H9 (cell line): ENCODE measurements at places on chromosomes 13 and 19. TPM values are rescaled to one million over a fixed set of nuclear protein-coding genes. Genes with fewer than 3 reads are reported as not detected.
A peak's percentile ranks its signal among the peaks of the same experiment; 100 is the strongest.

Gene STARD13
- total RNA-seq: 2.1 and 2.7 TPM in 2 replicates

Gene PNMA8A
- total RNA-seq: 22.6 and 23.2 TPM in 2 replicates

Gene WDR87
- not detected in 2 replicates for total RNA-seq

DNA sequence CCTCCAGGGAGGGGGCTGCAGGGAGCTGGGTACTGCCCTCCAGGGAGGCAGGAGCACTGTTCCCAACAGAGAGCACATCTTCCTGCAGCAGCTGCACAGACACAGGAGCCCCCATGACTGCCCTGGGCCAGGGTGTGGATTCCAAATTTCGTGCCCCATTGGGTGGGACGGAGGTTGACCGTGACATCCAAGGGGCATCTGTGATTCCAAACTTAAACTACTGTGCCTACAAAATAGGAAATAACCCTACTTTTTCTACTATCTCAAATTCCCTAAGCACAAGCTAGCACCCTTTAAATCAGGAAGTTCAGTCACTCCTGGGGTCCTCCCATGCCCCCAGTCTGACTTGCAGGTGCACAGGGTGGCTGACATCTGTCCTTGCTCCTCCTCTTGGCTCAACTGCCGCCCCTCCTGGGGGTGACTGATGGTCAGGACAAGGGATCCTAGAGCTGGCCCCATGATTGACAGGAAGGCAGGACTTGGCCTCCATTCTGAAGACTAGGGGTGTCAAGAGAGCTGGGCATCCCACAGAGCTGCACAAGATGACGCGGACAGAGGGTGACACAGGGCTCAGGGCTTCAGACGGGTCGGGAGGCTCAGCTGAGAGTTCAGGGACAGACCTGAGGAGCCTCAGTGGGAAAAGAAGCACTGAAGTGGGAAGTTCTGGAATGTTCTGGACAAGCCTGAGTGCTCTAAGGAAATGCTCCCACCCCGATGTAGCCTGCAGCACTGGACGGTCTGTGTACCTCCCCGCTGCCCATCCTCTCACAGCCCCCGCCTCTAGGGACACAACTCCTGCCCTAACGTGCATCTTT lies 7.8 kb upstream of the CEACAM5 start:
- peak; percentile 16 for DNase-seq
- H3K27me3 ChIP-seq: no peaks in the 10 kb centered on the region
- no peaks in the 10 kb centered on the region for H3K4me1 ChIP-seq
- H3K36me3 ChIP-seq: peaks cover 30% of the 10 kb centered on the region
- no peak overlapping the region for H3K4me3 ChIP-seq
- no peak overlapping the region for H3K27ac ChIP-seq

DNA sequence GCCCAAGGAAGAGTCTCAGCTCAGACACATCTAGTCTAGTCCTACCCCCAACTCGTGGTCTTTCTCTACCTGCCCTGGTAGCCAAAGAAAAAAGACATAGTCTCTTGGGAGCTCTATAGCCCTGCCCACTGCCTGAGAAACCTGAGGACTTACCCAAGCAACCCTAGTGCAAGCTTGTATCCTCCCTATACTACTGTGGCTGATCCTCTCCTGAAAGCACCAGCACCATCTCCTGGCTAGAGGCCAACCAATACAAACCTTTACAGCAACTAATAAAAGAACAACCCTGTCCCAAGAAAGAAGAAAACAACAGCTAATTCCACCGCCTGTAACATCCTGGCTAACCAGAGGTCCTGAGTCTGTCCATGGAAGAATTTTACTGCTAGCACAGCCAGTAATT lies 532.4 kb downstream of the SLITRK6 start:
- DNase-seq: peak; percentile 48
- H3K4me1 ChIP-seq: no peaks in the 10 kb centered on the region; the same call in 1 of the 2 replicates
- no peak overlapping the region for H3K27ac ChIP-seq
- no peaks in the 10 kb centered on the region; the same call in 2 of the 3 replicates for H3K36me3 ChIP-seq
- no peak overlapping the region for H3K4me3 ChIP-seq
- H3K27me3 ChIP-seq: no peaks in the 10 kb centered on the region

DNA sequence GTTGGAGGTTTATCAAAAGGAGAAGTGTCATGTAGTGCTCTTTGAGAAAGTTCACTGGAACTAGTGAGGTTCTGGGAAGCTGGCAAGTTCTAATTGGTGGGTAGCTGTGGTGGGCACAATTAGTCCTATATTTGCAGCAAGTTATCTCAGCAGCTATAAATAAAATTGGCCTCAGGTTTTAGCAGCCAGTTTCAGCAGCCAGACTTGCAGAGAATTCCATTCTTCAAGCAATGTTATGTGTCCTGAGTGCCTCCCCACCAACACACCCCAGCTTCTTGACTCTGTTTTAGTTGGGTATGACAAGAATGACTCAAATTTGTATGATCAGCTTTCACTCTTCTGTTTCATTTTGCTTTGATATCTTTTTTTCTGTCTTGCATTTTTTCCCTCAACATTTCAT lies 4.7 kb downstream of the IFT88 start:
- DNase-seq: no peak
- no peak overlapping the region for H3K4me3 ChIP-seq
- H3K36me3 ChIP-seq: peaks cover 3% of the 10 kb centered on the region; the same call in 1 of the 2 replicates

DNA sequence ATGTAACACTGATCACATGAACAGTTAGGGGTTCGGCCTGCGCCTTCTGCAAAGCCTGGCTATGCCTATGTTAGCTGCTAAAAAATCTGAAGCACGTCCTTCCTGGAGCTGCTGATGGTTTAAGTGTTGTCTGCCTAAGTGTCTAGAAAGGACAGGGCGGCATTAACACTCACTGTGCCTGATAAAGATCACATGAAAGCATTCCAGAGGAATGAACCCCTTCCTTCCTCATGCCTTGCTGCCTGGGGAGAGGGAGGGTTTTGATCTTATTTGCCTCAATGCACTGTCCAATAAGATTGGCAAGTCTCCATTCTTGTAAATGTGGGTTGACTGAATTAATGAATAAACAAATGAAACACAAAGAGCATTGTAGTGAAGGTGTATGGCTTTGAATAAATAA lies 5.2 kb downstream of the DOCK9 start:
- H3K27me3 ChIP-seq: no peaks in the 10 kb centered on the region
- DNase-seq: no peak
- no peak overlapping the region for H3K4me3 ChIP-seq

GRCh38 chr19:55482156-55482961 lies 2.6 kb upstream of the NAT14 start:
- H3K27ac ChIP-seq: no peak overlapping the region
- DNase-seq: no peak
- H3K27me3 ChIP-seq: no peaks in the 10 kb centered on the region

GRCh38 chr13:75285310-75285709 lies 196.7 kb downstream of the TBC1D4 start:
- no peak overlapping the region for H3K27ac ChIP-seq
- no peaks in the 10 kb centered on the region for H3K4me1 ChIP-seq
- H3K27me3 ChIP-seq: no peaks in the 10 kb centered on the region
- H3K36me3 ChIP-seq: peaks cover 29% of the 10 kb centered on the region
- no peak for DNase-seq
- H3K4me3 ChIP-seq: no peak overlapping the region

DNA sequence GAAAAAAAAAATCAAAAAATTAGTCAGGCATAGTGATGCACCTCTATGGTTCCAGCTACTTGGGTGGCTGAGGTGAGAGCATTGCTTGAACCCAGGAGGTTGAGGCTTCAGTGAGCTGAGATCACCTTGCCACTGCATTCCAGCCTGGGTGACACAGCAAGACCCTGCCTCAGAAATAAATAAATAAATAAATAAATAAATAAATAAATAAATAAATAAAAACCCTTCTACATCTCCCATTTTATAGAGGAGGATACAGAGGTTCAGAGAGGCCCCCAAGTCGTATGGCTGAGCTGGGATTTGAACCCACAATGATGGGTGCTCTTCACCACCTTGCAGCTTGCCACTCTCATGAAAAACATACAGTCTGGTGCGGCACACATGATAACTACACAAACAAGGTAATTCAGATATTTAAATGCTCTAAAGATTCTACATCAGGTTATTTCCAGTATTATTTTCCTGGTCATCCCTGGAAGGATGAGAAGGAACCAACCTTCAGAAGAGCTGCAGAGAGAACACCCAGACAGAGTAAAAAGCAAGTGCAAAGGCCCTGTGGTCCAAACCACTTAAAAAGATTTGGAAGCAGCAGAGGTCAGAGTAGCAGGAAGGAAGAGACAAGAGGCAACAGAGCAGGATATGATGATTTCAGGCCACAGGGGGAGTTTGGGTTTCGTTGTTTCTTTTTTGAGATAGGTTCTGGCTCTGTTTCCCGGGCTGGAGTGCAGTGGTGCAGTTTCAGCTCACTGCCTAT lies 29.2 kb upstream of the OR1M1 start:
- no peak overlapping the region for H3K4me3 ChIP-seq
- H3K27ac ChIP-seq: no peak overlapping the region
- H3K36me3 ChIP-seq: no peaks in the 10 kb centered on the region; the same call in 2 of the 3 replicates
- no peaks in the 10 kb centered on the region for H3K27me3 ChIP-seq
- DNase-seq: no peak

GRCh38 chr19:30870876-30871275 lies 478.4 kb downstream of the TSHZ3 start:
- DNase-seq: peak; percentile 4
- H3K4me3 ChIP-seq: no peak overlapping the region
- no peaks in the 10 kb centered on the region; the same call in 2 of the 3 replicates for H3K36me3 ChIP-seq
- no peak overlapping the region for H3K27ac ChIP-seq
- H3K27me3 ChIP-seq: no peaks in the 10 kb centered on the region

DNA sequence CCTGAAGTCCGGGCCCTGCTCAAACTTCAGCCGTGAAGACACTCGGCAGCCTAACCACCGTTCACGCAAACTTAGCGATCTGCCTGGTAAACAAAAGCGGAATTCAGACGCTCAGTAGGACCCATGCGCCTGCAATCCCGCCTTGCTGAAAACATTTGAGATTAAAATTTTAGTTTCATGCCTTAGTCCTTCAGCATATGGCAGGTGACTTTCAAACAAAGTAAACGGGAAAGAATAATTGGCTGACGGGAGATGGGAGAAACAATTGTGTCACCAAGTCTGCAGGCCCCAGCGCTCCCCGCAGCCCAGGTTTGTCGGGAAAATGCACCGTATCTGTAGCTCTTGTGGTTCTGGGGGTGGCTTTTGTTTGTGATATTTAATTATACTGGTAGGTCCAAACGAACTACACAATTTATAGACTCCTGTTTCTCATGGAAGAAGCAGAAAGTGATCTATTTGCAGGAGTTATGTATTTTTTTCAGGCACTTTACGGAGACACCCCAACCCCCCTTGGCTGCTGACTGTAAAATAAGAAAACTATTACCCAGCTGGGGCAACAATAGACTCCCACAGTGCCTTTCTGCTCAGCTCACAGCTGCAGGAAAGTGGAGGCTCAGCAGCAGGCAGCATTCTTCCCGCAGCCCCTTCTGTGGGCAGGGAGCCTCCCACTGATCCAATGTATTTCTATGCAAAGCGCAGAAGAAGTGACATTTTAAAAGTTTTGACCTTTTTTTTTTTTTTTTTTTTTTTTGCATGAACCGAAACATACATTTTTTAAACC lies 94.8 kb downstream of the SOX1 start:
- peak overlapping the region; percentile 85 for H3K27ac ChIP-seq
- H3K36me3 ChIP-seq: peaks cover 11% of the 10 kb centered on the region
- H3K4me3 ChIP-seq: peak overlapping the region; percentile 55
- peaks cover 13% of the 10 kb centered on the region; the same call in 1 of the 2 replicates for H3K4me1 ChIP-seq
- peak; percentile 85 for DNase-seq

DNA sequence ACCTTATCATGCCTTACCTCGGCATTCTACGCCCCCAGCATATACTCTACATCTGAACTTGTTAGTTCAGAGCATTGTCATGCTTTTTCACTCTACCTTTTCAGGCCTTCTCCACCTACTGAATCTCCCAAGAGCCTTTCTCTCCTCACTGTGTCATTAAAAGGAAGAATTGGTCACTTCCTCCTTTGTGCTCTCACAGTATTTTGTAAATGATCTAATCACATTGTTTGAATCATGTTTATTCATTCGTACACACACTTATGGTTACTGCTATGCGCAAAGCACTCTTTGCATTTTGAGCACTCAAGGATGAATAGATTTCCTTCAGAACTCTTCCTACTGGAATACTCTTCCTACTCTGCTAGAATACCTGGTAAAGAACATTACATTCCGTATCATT lies 15.8 kb upstream of the ELF1 start:
- no peak overlapping the region for H3K4me3 ChIP-seq
- DNase-seq: no peak
- no peaks in the 10 kb centered on the region for H3K27me3 ChIP-seq
- no peaks in the 10 kb centered on the region; the same call in 1 of the 2 replicates for H3K4me1 ChIP-seq
- peaks cover 4% of the 10 kb centered on the region; the same call in 1 of the 2 replicates for H3K36me3 ChIP-seq

DNA sequence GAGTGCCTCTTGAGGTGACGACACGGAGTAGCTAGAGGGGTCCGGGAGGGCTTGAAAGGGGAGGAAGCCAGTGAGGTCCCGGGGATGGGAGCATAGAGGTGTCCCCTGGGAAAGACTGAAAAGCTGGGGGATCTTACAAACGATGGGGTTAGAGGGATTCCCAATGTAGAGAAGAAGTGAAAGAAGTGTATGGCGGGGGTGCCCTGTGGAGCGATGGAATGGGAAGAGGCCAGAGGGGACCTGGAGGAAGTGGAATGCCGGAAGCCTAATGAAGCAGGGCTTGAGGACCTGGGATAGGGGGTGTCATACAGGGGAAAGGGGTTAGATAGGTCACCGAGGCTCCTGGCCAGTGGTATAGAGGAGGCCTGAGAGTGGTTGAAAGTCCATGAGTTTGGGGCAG lies 580 bp downstream of the AP2A1 start:
- no peaks in the 10 kb centered on the region for H3K4me1 ChIP-seq
- DNase-seq: no peak
- no peak overlapping the region for H3K27ac ChIP-seq
- no peaks in the 10 kb centered on the region for H3K27me3 ChIP-seq
- H3K4me3 ChIP-seq: peak overlapping the region; percentile 94
- no peaks in the 10 kb centered on the region for H3K36me3 ChIP-seq

GRCh38 chr19:35389192-35389861 lies 18.5 kb downstream of the GPR42 start:
- no peak overlapping the region for H3K4me3 ChIP-seq
- peaks cover 5% of the 10 kb centered on the region for H3K36me3 ChIP-seq
- H3K27ac ChIP-seq: no peak overlapping the region
- DNase-seq: no peak
- H3K4me1 ChIP-seq: no peaks in the 10 kb centered on the region

DNA sequence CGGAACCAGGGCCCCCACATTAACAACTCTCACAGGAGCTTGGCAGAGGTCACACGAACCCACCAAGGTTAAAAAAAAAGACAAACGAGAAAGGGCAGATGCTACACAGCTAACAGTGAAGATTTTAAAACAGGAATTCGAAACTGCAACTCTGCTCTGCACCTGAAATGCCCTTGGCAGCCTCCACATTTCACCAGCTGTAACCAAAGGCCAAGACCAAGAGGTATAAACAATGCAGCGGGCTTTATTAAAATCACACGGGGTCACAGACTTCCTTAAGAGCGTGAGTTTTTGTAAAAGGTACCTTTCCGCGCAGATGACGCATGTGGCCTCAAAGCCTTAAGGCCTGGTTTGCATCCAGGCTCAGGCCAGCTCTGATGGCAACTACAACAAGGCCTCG lies 88.2 kb downstream of the STK24 start:
- DNase-seq: no peak
- H3K36me3 ChIP-seq: no peaks in the 10 kb centered on the region
- no peak overlapping the region for H3K4me3 ChIP-seq
